ENCODE measurements at places on chromosomes 5 and 9.

GRCh38 chr9:109551651-109552050, 53.5 kb upstream of the PTPN3 start:
- DNase-seq: no peak

DNA sequence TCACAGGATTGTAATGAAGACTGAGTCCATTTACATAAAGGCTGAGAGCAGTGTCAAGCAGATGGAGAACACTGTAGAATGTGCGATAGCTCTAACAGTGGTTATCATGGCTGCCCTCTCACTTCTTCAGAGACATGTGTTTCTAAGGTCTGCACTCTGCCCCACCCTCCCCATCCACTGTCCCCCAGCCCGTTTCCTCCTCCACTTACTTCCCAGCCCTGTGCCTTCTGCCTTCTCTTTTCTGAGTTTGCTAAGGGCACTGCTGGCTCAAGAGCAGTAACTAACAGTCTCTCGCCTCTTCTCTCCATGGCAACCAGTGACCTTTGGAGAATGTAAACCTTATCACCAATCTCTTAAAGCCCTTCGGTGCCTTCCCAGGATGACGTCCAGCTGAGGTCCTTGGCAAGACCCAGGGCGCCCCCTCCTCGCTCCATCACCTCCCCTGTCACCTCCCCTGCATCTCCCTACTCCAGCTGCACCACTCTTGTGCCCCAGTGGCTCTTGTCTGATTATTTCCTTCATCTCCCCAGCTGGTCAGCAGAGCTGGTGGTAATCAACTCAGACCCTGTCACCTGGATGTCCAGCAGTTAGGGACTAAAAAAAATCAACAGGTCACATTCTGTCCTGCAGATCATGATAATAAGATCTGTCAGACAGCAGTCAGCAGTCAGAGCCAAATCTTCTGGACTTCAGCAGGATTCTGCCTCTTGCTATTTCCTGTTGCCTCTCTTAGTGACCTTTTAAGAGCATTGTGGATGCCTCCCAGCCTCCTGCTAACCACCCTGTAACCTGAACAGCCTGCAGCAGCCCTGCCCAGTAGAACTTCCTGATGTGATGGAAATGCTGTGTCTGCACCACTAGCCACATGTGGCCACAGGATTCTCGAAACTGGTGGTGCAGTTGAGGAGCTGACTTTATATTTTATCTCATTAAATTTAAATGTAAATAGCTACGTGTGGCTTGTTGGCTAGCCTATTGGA, 9.0 kb downstream of the FXN start:
- DNase-seq: no peak

DNA sequence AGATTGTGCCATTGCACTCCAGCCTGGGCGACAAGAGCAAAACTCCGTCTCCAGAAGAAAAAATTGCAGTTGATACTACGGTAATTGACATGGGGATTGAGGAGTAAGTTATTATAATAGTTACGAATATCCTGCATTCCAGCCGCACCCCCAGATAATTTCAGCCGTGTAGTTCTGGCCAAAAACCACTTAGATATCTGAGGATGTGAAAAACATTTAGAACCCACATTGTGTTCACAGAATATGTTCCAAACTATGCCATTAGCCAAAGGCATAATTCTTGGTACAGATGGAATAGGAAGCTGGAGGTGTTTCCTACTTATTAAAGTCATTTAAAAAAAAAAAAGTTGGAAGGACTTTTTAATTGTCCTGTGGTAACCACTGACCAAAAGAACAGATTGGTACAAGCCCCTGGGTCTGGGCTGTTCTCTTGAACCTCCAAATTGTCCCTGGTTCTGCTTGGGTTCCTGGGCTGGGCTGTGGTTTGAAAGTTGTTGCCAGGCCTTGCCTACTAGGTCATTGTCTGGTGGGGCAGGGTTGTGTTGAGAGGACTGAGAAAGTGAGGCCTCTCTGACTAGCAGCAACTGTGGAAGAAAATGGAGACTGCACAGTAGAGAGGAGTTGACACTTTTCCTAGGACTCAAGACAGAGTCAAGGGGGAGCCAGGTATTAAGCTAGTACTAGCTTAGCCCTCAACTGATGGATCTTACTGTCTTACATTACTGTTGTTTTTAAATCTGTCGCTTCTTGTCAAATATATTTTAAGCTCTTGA, 198.8 kb downstream of the NR3C1 start:
- no peak for DNase-seq

- DNase-seq: no peak
Measured at GRCh38 chr9:104780796-104781395, 17.0 kb downstream of the NIPSNAP3B start.

- peak; percentile 67 for DNase-seq
Measured at GRCh38 chr9:129887334-129888292, 52.4 kb downstream of the USP20 start.

GRCh38 chr9:89519366-89519805, 21.5 kb upstream of the SEMA4D start:
- DNase-seq: no peak

DNA sequence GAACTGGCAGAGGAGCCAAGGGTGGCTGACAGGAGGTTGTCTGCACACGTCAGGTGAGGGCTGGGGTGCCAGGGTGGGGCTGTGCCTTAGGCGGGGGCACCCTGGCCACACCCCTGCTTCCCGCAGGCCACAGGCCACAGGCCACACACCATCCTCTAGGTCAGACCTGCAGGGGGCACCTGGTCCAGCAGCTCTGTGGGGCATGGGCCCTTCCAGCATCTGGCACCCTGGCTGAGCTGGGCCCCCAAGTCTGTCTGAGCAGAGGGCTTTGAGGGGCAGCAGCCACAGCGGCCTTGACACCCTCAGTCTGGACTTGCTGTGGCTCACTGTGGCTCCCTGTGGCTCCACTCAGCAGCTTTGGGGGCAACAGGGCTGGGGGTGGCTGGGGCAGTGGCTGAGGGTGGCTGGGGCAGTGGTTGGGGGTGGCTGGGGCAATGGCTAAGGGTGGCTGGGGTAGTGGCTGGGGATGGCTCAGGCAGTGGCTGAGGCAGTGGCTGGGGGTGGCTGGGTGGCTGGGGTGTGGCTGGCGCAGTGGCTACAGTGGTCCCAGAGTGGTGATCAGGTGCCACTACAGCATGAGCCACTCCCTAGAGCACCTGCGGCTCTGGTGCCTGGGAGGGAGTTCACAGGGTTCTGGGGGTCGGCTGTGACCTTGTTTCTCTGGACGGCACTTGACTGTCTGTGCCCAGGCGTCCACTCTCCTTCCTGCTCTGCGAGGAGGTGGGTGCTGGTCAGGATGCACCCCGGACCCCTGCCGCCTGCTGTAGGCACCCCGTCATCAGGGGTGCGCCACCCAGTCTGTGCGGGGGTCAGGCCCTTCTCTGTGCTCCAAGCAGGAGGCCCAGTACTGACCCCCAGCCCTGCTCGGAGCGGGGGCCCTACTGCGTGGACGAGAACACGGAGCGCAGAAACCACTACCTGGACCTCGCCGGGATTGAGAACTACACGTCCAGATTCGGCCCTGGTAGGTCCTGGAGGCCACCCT, 27.1 kb downstream of the NKD2 start:
- no peak for DNase-seq

DNA sequence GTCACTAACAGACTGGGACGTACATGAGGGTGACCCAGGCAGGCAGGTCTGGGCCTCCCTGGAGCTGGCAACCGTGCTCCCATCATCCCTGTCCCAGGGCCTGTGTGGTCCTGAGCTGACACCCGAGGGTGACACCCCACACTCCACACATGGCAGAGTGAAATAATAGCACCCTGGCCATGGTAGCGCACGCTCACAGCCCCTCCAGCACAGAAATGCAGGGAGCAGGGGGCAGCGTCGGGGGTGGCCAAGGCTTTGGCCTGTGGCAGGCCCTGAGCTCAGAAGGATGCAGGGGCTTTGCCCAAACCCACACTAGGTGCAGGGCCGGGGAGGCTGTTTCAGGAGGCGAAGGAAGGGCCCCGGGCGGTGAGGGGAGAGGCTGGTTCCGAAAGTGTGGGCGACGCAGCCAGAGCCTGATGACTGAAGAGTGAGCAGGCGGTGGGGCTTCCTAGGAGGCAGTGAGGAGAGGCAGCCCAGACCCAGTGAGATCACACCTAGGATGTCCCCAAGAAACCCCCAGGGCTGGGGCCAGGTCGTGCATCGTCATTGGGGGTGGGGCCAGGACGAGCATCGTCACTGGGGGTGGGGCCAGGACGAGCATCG, 12.9 kb downstream of the OR2V2 start:
- DNase-seq: peak; percentile 70

- no peak for DNase-seq
Measured at GRCh38 chr5:147332658-147333057, 97.8 kb downstream of the STK32A start.

All from activated CD4-positive, alpha-beta T cell treated with anti-CD3 and anti-CD28 coated beads, Interleukin-2, amount 50 U/mL, for 1 hour (primary cell).